ENCODE measurements at places on chromosomes 1 and 21. TPM values are rescaled to one million over a fixed set of nuclear protein-coding genes. Genes with fewer than 3 reads are reported as not detected.

COL6A1 gene
- total RNA-seq: 0.47 TPM

AKR7A3 gene
- 1.8 TPM for total RNA-seq

GRCh38 chr1:154741741-154742495, 128.2 kb downstream of the KCNN3 start:
- DNase-seq: no peak

GRCh38 chr1:198919667-198920398, 281.0 kb downstream of the PTPRC start:
- DNase-seq: peak; percentile 78

USH2A gene
- not detected for total RNA-seq

GRCh38 chr1:45934947-45935346, 131.5 kb downstream of the MAST2 start:
- DNase-seq: no peak
